ENCODE measurements at places on chromosomes 12 and 14. TPM values are rescaled to one million over a fixed set of nuclear protein-coding genes. Genes with fewer than 3 reads are reported as not detected.

DNA sequence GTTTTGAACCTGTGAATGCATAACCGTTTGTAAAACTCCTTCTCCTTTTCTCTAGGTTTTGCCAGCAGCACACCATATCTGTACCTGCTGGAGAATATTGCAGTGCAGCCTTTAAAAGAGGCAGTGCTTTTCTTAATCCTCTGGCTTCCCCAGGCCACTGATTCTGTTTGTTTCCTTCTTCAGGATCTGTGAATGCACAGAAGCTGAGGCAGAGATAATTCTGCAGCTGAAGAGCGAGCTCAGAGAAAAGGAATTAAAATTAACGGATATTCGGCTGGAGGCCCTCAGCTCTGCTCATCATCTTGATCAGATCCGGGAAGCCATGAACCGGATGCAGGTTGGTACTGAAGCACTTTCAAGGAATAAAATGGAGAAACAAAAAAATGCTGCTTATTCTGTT lies 348.7 kb downstream of the NAV3 start:
- no peak for DNase-seq

DNA sequence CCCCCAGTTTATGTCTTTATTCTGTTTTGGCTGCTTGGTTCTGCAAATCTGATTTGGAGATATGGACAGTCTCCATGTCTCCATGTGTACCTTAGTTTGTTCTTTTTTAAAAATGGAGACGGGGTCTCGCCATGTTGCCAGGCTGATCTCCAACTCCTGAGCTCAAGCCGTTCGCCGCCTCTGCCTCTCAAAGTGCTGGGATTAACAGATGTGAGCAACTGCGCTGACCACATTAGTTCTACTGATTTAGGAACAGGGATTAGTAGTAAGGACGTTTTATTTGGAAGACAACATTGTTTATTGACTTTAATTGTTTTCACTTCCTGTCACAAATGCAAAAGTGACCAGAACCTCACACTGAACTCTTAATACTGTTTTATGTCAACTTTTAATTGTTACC lies 14.7 kb downstream of the AEBP2 start:
- no peak for DNase-seq

DNA sequence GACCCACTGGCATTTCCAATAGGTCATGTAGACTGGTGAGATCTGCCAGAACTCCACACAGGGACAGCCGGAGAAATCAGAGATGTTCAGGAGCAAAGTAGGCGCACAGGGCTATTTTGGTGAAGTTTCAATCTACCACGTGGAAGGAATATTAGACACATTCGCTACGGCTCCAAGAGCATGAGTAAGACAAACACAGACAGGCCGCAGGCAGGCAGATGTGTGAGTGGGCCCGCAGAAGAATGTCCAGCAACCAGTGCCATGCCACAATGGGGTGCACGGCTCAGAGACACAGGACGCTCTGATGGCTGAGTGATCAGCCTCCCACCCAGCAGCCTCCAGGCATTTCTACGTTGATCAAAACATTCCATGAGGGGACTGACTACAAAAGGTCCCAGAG lies 10.4 kb downstream of the SLC15A4 start:
- DNase-seq: no peak

DNA sequence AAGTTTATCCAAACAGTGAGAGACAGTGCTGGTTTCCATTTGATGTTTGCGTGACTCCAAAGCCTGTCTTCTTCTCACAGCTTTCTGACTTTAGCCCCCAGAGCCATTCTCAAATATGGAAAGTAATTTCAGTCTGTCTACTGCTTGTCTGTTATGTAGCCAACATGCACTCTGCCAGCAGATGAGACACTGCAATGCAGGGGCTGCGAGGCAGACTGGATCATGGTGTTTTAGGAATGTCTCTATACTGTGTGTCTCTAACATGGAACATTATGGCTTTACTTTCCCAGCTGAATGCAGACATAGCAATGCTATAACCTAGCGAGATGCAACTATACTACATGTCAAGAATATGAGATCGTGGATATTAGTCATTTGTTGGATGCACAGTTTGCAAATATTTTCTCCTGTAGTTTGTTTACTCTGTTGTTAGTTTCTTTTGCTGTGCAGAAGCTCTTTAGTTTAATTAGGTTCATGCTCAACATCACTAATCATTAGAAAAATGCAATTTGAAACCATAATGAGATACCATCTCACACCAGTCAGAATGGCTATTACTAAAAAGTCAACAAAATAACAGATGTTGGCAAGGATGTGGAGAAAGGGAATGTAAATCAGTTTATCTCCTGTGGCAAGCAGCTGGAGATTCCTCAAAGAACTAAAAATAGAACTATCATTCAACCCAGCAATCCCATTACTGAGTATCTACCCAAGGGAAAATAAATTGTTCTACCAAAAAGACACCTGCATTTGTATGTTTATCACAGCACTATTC lies 235.8 kb upstream of the TMTC1 start:
- no peak for DNase-seq

DNA sequence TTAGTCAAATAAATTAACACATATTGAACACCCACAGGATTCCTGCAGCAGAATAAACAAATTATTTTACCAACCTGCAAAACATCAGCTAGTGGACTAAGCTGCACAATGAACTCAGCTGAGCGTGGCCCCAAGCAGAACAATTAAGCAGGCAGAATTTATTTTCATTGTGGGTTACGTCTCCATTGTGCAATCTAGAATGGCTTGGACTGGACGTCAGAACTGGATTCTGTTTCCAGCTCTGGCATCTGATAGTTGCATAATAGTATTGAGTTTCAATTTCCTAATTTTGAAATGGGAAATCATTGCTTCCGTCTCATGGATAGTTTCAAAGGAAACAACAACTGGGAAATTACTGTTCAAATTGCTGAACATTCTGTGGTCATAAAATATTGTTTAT lies 35.5 kb upstream of the RERG start:
- DNase-seq: peak; percentile 64

DNA sequence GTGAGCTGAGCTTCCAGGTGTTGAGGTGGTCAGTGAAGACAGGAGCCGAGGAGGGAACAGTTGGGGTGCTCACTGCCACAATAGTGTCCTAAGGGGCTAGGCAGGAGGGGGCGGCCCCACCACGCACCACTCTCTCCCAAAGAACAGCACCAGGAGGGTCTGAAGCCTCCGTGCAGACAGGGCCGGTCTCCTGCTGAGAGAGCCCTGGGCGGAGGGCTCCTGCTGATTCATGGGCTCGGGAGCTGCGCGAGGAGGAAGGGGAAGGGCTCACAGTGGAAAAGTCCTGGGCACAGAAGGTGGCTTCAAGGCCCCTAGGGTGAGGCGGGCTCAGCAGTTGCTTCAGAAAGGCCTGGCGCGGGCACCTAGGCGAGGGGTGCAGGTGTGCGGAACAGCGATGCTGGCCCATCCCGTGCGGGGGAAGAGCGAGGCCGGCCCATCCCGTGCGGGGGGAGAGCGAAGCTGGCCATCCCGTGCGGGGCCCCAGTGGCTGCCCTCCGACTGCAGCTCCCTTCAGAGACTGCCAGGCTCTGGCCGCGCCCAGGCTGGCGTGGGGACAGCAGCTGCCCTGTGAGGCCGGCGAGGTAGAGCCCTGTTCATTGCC lies 176.7 kb downstream of the ADGRD1 start:
- no peak for DNase-seq

DNA sequence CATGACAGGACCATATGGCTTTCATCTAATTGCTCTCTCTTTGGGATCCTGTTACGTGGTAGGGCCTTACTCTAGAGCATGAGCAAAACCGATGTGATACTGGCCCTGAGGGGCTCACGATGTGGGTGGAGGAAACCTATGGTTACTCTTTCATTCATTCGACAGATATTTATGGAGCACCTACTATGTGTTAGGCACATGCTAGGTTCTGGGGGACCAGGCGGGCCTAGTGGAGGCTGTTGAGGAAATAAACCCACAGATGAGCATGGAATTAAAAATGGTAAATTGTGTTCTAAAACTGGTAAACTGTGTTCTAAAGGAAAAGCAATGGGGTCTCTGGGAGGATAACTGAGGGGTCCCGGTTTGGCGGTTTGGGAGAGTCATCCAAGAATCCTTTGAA lies 14.8 kb downstream of the SH2B3 start:
- no peak for DNase-seq

GRCh38 chr14:102445066-102445465 lies 64.5 kb downstream of the ANKRD9 start:
- no peak for DNase-seq

DNA sequence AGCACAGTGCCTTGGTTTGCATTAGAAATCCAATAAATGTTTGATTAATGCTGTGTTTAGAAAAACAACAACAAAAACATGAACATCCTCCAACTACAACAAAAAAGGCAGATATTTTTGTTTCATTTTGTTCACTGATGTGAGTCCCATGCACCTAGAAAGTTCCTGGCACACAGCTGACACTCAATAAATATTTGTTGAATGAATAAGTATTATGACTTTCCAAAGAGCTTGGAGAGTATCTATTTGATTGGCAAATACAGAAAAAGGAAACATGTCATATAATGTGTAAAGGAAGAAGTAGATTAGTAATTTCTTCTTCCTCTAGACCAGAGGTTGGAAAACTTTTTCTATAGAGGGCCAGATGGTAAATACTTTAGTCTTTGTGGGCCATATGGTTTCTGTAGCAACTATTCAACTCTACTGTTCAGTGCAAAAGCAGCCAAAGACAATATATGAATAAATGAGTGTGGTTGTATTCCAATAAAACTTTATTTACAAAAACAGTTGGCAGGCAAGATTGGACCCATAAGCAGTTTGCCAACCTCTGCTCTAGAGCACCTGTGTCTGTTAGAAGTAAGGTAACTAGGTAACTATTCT lies 312.3 kb upstream of the DIO2 start:
- DNase-seq: no peak

GRCh38 chr14:98773814-98774213 lies 498.2 kb downstream of the BCL11B start:
- no peak for DNase-seq

GRCh38 chr12:131126662-131127173 lies 173.0 kb downstream of the ADGRD1 start:
- DNase-seq: no peak

GRCh38 chr12:95767703-95768102 lies 22.9 kb downstream of the NTN4 start:
- no peak for DNase-seq

DNA sequence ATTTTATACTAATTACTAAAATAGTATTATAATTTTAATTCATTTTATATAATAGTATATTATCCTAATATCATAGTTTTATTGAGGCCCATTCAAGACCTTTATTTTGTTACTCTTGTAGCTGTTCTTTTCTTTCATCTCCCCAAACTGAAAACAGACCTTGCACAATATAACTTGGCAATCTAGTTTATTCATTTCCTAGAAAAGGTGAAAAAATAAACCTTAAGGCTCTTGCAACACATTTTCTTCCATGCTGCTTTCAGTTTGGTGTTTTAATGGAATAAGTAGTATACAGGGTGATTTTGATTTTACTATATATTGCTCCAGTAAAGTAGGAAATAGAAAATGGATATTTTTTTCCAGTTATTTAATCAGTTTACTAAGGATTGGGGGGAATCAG lies 174.0 kb downstream of the SLC2A13 start:
- no peak for DNase-seq

- DNase-seq: no peak
Observed at GRCh38 chr14:32110548-32110896, 33.4 kb downstream of the ARHGAP5 start.

- DNase-seq: peak; percentile 53
Observed at GRCh38 chr14:85529803-85530574, at the start of gene FLRT2. TSS of gene FLRT2 (plus strand) at chr14:85530144. CDS start at chr14:85621515, 91,371 bp downstream.

The SLC17A8 gene
- total RNA-seq: 14.8 TPM

The IL31 gene
- total RNA-seq: not detected

The EFS gene
- 18.2 TPM for total RNA-seq

The CLEC7A gene
- total RNA-seq: 16.8 TPM

The SLC39A5 gene
- total RNA-seq: 1.1 TPM

The SLC38A4 gene
- total RNA-seq: 0.74 TPM

The GLIPR1L1 gene
- not detected for total RNA-seq

All from lung (tissue), 17 donors.